ENCODE measurements at places on chromosomes 1 and 21. TPM values are rescaled to one million over a fixed set of nuclear protein-coding genes. Genes with fewer than 3 reads are reported as not detected.

DNA sequence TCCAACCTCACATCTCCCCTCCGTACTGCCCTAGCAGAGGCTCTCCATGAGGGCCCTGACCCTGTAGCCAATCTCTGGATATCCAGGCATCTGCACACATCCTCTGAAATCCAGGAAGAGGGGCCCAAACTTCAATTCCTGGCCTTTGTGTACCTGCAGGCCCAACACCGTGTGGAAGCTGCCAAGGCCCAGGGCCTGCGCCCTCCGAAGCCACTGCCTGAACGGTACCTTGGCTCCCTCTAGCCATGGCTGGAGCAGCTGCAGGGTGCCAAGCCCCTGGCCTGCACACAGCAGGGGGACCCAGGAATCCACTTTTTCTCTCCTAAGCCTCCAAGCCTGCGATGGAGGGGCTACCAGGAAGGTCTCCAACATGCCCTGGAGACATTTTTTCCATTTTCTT, 84.2 kb downstream of the PTGER3 start:
- no peaks in the 10 kb centered on the region for H3K36me3 ChIP-seq
- H3K4me1 ChIP-seq, result no peaks in the 10 kb centered on the region
- H3K27me3 ChIP-seq, result no peaks in the 10 kb centered on the region
- H3K27ac ChIP-seq, result no peak overlapping the region
- H3K4me3 ChIP-seq, result no peak overlapping the region

- no peak overlapping the region for H3K4me3 ChIP-seq
- H3K36me3 ChIP-seq, result peaks cover 2% of the 10 kb centered on the region
- peaks cover 9% of the 10 kb centered on the region for H3K4me1 ChIP-seq
- no peak overlapping the region for H3K27ac ChIP-seq
Measured at GRCh38 chr1:150477733-150478132, 9.5 kb upstream of the TARS2 start.

The KCNE1 gene
- 0.90 TPM for total RNA-seq

DNA sequence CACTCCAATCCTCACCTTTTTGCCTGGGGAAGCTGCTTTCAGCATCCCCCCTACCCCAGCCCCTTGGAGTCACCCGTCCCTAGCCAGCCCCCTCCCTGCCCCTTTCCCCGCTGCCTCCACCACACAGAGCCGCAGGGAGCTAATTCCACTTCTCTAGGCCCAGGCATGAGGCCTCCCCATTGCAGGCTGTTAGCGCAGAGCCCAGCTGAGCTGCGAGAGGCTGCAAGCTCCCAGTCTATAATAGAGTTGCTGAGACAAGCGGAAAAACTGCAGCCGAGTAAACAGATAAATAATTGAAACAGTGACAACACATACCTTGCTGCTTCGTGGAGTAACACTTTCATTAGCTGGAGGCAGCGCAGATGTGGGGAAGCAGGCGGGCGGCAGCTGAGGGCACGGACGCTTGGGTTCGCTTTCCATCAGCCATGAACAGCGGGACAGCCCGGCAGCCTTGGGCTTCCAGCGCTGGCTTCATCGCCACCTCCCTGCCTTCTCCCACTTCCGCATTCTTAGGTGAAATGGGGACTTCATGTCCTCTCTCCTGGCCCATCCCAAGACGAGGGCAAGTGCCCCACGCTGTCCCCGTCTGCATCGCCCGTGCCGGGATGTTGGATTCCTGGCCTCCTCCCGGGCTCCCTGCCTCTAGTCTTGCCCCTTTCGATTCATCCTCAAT, 183.3 kb downstream of the IGSF21 start:
- DNase-seq, result no peak
- no peak overlapping the region for H3K4me3 ChIP-seq
- no peaks in the 10 kb centered on the region for H3K36me3 ChIP-seq
- no peaks in the 10 kb centered on the region for H3K4me1 ChIP-seq

The KAZN gene
- 5.6 TPM for total RNA-seq

DNA sequence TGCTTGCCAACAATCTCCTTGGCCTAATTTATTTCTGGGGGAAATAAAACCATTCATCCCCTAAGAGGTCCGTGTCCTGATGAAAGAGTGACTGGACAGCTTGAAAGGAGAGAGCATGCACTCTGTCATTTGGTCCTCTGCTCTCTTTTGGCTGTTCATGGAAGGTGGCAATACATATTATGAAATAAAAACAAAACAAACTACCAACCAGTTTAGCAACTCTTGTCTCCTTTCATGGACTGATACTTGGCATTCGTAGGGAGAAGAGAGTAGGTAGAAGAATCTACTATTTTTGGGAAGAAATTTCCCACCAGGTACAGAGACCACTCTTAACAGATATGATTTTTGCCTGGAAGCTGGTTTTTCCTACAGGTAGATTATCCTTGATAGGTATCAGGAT, 746 bp upstream of the C1orf116 start:
- no peaks in the 10 kb centered on the region for H3K4me1 ChIP-seq
- no peak overlapping the region for H3K4me3 ChIP-seq
- no peak overlapping the region for H3K27ac ChIP-seq
- DNase-seq, result no peak
- peaks cover 10% of the 10 kb centered on the region for H3K27me3 ChIP-seq
- H3K36me3 ChIP-seq, result no peaks in the 10 kb centered on the region

The A3GALT2 gene
- not detected for total RNA-seq

GRCh38 chr1:58902830-58903513, 119.1 kb upstream of the JUN start:
- peak overlapping the region; percentile 55 for H3K4me3 ChIP-seq
- no peak for DNase-seq
- peak overlapping the region; percentile 75 for H3K27ac ChIP-seq
- no peaks in the 10 kb centered on the region for H3K36me3 ChIP-seq
